ENCODE measurements at places on chromosomes 2 and 18.

- DNase-seq: no peak
Observed at GRCh38 chr2:189285962-189286645, 106.5 kb upstream of the COL5A2 start.

- no peak for DNase-seq
Observed at GRCh38 chr2:23029111-23029510, 355.9 kb upstream of the KLHL29 start.

- DNase-seq: no peak
Observed at GRCh38 chr2:65169760-65170136, 39.8 kb upstream of the RAB1A start.

GRCh38 chr2:63993871-63994270 lies 25.4 kb downstream of the VPS54 start:
- DNase-seq: no peak

DNA sequence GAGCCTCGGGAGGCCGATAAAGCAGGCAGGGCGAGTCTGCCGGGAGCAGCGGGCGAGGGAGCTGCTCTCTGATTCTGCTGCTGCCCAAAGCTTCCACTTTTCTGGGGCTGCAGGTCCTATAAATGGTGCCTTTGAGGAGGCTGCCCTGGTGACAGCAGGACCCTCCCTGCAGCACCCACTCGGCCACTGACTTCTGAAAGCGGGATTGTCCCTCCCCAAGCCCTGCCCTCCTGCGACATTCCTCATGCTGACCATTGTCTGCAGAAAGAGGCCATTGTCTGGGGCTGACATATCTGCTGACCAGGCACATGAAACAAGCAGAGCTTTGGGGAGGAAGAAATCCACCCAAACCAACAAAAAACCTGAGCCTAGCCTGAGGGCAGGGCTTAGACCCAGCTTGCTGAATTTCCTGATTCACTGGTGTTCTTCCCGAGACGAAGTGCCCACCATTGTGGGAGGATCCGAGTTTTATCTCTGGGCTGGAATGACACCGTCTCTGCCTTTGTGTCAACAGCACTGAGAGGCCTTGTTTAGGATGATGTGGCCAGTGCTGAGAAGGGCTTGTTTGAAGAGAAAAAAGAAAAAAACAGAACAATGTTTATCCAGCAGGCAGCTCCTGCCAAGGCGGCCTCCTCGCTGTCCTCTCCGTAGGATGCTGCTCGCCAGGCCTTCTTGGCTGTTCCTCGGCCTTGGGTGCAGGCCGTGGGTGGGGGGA lies 129.7 kb downstream of the MYCN start:
- no peak for DNase-seq

DNA sequence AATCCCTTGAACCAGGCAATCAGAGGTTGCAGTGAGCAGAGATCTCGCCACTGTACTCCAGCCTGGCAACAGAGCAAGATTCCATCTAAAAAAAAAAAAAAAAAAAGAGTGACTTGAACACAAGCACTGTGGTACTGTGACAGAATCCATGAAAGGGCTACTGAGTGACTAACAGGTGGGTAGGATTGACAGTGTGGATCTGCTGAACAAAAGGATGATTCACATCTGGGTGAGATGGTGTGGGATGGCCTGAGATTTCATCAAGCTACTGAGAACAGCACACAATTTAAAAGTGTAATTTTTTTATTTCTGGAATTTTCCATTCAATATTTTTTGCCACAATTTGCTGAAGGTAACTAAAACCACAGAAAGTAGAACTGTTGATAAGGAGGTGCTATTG lies 13.3 kb upstream of the SP3 start:
- no peak for DNase-seq

DNA sequence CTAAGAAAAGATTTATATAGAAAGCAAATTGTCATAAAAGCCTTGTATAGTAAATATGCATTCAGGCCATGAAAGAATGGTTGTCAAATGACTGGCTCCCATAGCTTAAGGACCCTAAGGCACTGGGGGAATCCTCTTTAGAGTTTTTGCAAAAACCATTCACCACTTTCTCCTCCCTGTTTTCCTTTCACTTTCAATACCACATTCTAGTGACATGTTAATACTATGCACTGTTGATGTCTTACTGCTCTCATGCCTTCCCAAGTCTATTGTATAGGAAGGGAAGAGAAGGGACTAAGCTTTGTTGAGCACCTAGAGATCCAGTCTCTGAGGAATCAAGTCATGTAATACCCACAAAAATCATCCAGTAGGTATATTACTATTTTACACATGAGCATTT lies 383.0 kb upstream of the LRRTM1 start:
- no peak for DNase-seq

DNA sequence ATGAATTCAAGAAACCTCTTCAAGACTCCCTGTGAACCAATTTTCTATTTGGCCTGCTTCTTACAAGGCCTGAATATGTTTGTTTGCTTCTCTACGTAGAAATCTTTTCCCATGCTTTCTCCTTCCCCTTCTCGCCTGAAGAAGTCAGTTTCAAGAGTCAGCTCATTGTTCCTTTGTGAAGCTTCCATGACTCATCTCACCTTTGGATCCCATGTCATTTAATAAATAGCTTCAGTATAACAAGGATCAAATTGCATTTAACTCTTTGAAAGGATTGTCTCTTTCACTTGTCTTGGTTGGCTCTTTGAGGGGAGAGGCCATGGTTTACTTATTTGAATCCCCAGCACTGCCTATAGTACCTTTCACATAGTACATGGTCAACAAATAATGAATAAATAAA lies 28.4 kb downstream of the CPS1 start:
- no peak for DNase-seq

- DNase-seq: no peak
Observed at GRCh38 chr2:25202275-25202674, 33.9 kb upstream of the POMC start.

DNA sequence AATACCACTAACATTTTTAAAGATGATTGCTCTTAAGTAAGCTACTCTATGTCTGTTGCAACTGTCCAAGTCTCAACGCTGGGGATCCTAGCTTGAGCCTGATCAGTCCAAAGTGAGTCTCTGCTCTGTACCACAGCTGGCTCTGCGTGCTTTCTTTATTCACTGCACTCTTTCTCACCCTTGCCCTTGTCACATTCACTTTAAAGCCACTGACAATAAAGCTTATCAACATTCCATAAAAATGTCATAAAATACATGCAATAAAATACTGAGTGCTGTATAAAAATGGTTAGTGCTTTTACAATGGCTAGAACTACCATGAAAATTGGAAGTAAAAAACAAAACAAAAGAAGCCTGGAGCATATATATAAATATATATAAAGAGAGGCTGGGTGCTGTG lies 45.5 kb upstream of the LRRTM4 start:
- no peak for DNase-seq

- DNase-seq: no peak
Observed at GRCh38 chr2:43576981-43577892, 18.6 kb downstream of the THADA start.

GRCh38 chr2:136281281-136282114 lies 163.5 kb upstream of the CXCR4 start:
- no peak for DNase-seq

- DNase-seq: no peak
Observed at GRCh38 chr2:176187899-176188773, at the start of gene HOXD1. Gene HOXD1 (plus strand): TSS chr2:176188668. CDS start chr2:176188802, 134 bp downstream.

GRCh38 chr2:233185330-233185729 lies 66.1 kb upstream of the ATG16L1 start:
- no peak for DNase-seq

- DNase-seq: peak; percentile 25
Observed at GRCh38 chr18:63161032-63161760, 158.4 kb downstream of the BCL2 start.

GRCh38 chr2:239723486-239724193 lies 301.5 kb downstream of the NDUFA10 start:
- DNase-seq: no peak

DNA sequence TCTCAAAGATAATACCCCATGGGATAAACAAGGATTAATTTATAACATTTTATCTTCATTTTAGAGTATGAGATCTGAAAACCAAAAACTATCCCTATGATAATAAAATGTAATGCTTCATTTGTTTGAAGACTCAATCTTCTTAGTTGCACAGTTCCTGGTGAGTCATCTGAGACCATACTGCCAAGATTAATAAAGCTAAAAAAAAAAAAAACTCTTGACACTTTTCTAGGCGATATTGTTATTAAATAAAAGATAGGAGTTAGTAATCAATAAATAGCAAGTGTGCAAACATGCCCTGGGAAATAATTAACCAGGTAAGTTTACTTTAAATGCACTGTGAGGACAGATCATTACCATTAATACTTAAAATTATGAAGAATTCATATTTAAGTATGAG lies 83.9 kb downstream of the RPE start:
- no peak for DNase-seq

DNA sequence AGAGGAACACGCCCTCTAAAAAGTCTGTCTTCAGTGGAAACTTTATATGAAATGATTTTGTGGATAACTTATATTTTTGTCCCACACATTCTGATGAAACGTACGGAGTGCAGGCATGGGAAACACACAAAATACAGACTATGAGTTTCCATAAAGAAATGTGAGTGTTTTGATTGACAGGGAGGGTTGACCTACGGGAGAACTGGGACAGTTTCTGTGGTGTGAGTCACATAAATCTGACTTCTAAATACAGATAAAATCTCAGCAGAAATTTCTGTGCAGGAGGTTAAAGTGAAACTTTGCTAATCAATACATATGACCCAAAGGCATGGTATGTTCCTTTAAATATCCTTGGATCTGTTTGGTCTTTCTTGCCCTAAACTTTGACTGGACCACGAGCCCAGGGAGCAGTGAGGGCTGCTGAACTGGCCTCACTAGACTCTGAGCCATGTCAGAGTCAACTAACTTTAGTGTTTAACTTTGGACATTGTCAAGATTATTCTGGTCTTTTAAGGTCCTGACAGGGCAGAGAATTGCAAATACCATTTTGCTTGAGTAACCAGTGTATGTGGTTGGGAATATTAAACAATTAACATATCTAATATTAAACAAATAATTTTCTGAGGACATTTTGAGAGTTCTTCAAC lies 206.9 kb upstream of the LYPD1 start:
- DNase-seq: no peak

All from stimulated activated CD8-positive, alpha-beta memory T cell treated with anti-CD3 and anti-CD28 coated beads, Interleukin-15, amount 100 ng/mL, for 48 hours (primary cell).